Cortex of kidney (tissue), 1 donor: ENCODE measurements at places on chromosomes 6 and 20.

- no peak for DNase-seq
Measured at GRCh38 chr20:19137641-19138040, 74.8 kb upstream of the SLC24A3 start.

GRCh38 chr6:27591699-27592480 lies 119.0 kb upstream of the ZNF184 start:
- no peak for DNase-seq

GRCh38 chr6:159480471-159480870 lies 212.6 kb downstream of the SOD2 start:
- DNase-seq, result no peak

GRCh38 chr6:131212024-131212423 lies 76.8 kb downstream of the AKAP7 start:
- DNase-seq, result no peak

- DNase-seq, result no peak
Measured at GRCh38 chr20:50491168-50491567, 19.0 kb upstream of the PTPN1 start.

- DNase-seq, result no peak
Measured at GRCh38 chr6:33906439-33906838, 102.6 kb upstream of the MLN start.

GRCh38 chr6:86780923-86781322 lies 156.4 kb upstream of the HTR1E start:
- no peak for DNase-seq

GRCh38 chr6:64325093-64325492 lies 689.5 kb downstream of the PHF3 start:
- no peak for DNase-seq

- no peak for DNase-seq
Measured at GRCh38 chr6:16735014-16735413, 26.2 kb downstream of the ATXN1 start.

- DNase-seq, result no peak
Measured at GRCh38 chr20:64137598-64138031, 26.6 kb upstream of the MYT1 start.

DNA sequence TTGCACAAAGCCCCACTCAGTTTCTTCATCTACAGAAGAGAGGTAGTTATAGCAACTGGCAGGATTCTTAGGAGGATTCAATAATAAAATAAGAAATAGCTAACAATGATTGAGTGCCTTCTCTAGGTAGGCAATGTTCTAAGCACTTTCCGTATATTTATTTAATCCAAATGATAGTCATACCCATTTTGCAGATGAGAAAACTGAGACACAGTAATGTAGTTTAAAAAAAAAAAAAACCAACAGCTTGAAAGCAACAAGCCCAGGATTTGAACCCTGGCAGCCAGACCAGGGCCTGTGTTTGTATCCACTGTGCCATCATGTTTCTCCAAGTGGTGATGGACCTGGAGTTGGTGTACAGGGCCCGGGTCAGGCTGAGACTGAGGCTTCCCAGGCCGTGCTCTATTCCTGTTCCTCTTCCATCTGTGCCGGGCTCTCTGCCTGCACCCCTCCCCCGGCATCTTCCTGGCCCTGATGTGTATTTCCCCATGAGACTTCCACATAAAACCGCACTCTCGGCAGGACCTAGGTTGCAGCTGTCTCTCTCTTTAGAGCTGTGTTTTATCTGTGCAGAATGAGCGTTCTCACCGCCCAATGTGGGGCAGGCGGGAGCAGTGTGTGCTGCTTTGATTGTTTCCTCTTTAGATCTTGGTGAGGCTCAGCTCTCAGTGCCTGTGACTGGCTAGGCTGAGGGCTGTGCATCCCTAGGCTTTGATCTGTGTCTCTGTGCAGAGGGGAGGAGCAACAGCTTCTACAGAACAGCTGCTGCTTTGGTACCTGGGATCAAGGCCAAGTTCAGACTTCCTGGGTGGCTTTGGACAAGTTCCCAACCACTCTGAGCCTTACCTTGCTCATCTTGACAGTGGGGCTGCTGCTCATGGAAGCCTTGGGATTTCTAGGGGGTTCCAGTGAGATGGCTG lies 49.5 kb downstream of the TOX2 start:
- no peak for DNase-seq

DNA sequence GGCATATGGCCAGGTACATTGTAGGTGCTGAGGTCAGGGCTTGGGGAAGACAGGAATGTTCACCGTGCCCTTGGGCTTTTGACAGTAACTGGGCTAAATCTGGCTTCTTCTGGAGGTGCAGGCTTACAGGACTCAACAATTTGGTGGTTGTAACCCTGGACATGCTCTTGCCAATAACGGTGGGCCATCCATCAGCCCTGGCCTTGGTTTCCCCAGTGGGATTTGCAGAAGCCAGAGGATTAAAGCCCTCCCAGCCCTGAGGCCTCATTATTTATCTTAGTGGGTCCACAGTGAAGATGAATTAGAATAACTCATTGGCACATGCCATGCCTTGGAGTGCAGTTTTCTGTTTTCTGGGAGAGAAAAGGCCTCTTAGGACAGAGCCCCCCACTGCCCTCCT lies 44.0 kb downstream of the TOX2 start:
- no peak for DNase-seq

GRCh38 chr20:63768591-63769515 lies 29.3 kb downstream of the SLC2A4RG start:
- DNase-seq, result no peak

GRCh38 chr6:16491666-16492313 lies 253.4 kb downstream of the GMPR start:
- no peak for DNase-seq

GRCh38 chr6:82030761-82031503 lies 216.6 kb downstream of the IBTK start:
- no peak for DNase-seq

GRCh38 chr6:14189074-14189473 lies 71.5 kb downstream of the CD83 start:
- DNase-seq, result no peak

DNA sequence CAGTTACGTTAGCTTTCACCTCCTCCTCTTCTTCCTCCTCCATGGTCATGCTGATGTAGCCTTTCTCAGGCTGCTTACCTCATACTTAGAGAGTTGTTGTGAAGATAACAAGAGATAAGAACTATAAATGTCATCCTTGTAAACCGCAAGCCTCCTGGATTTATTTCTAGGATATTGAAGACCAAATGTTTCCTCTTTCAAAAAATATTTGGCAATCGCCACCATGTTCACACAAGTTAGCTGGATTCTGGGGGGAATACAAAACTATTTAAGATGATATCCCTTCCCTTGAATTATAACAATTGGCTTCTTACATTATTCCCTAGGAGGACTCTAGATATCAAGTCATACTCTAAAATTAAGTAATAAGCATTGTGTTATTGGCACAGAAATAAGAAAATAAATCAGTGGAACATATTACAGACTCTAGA lies 99.8 kb upstream of the PLEKHG1 start:
- no peak for DNase-seq

- no peak for DNase-seq
Measured at GRCh38 chr20:37395921-37396415, 50.0 kb downstream of the SRC start.

DNA sequence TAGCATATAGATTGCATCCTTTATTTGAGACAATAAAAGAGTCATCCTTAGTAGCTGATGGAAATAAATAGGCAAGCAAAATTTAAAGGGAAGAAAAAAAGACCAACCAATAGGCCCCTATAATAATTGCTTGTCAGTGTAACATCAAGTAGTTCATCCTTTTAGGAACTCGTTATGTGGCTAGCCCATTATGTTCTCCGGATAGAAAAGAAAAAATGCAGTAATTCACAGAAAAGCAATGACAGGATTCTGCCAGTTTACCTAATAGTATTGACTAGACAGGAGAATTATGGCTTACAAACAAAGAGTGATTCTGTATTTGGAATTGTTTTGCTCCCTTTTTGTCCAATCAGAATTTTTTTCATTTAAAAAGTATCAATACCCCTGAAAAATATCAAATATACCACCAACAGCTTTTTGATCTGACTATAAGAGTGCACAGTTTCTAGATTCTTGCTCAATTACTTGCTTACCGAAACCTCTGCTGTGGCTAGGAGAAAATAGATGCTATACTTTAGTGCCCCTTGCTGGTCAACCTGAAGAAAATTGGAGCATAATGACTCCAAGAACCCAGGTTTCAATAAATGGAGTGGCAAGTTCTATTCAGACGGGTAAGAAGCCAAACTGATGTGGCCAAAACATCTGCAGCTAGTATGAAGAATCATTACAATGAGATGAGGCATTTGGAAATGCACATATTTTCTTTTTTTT lies 91.5 kb upstream of the SASH1 start:
- DNase-seq, result no peak

- DNase-seq, result no peak
Measured at GRCh38 chr20:32113591-32114260, 4.2 kb downstream of the TM9SF4 start.

- DNase-seq, result no peak
Measured at GRCh38 chr6:99185525-99185924, 163.9 kb downstream of the FAXC start.

GRCh38 chr6:166942393-166943168 lies 13.8 kb downstream of the RNASET2 start:
- DNase-seq, result no peak

GRCh38 chr6:71706523-71706922 lies 179.8 kb upstream of the RIMS1 start:
- DNase-seq, result no peak

- no peak for DNase-seq
Measured at GRCh38 chr6:151285122-151285521, 45.4 kb downstream of the AKAP12 start.

DNA sequence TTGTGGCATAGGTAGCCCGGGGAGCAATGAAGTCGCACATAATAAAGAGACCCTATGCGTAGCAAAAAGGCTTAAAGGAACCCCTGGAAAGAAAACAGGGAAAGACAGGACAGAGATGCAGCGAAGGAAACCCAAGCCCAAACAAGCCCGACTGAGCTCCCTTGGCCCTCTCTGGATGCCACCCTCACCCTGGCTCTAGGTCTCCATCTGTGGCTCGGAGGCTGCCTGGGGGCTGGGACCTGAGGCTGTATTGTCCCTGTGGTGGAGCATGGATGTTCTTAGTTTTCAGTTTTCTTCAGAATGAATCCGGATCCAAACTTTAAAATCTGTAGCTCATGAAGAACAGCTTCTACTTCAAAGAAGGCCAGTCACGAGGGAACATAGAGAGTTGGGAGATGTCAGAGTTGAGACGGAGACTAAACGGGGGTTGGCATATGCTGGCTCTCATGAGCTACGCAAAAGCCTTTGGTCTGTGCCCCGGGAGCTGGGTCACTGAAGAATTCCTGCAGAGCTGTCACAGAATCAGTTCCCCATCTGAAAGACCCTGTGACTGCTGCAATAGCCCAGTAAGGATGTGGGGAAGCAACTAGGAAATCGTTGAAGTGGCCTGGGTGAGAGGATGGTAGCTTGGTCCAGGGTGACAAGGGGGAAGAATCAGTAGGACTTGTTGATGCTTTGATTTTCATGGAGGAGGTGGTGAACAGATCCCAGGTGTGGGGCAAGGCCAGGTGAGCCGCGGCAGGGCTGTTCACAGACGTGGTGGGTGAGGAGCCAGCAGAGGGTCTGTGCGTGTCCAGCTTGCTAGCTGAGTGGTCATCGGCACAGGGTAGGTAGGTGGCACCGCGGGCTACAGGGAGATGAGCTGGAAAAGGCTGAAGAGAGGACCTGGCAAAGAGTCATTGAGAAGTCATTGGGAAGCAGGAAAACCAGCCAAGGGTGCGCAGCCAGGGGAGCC lies 35.2 kb downstream of the SYNDIG1 start:
- DNase-seq, result no peak

- DNase-seq, result no peak
Measured at GRCh38 chr20:33676121-33676520, 1.9 kb upstream of the NECAB3 start.

GRCh38 chr6:125550892-125551291 lies 198.5 kb upstream of the HEY2 start:
- no peak for DNase-seq

DNA sequence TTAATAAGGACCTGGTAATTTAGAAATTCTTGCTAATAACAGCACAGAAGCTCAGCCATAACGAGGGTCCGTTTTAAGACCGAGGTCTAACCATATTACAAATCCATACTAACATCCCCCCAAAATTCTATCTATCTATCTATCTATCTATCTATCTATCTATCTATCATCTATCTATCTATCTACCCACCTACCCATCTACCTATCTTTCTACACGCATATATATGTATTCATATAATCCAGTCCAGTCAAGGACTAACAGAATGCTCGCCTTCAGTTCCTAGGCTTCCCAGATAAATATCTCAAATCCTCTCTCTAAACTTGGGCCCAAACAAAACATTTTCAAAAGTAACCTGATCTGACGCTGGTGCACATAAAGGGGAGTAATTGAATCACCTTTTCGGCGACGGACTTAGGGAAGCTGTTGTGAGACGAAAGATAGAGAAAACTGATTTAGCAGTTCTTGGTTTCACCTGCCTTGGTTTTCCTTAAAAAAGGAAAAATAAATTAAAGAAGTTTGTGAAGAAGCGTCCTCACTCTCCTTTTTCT lies 14.5 kb downstream of the HMGN4 start:
- DNase-seq, result no peak

DNA sequence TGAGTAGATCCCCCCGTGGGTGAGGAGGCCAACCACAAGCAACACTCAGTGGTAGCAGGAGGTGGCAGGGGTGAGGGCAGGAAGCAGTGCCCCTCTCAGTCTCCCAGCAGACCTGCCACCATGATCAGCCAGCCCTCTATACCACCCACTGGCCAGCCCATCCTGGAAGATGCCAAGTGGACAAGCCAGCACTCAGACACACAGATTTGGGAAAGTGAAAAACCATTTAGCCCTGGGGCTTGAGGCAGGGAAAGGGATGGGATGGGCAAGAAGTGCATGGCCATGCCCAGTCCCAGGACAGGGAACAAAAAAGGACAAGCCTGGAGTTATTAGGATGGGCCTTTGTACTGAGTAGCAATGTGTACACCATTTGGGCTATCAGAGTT lies 76.9 kb downstream of the HFE start:
- no peak for DNase-seq

- DNase-seq, result no peak
Measured at GRCh38 chr6:90790058-90790457, 203.2 kb upstream of the MAP3K7 start.

GRCh38 chr6:157283900-157284737 lies 39.2 kb downstream of the TMEM242 start:
- no peak for DNase-seq
